ENCODE measurements at places on chromosomes 1 and 21.

DNA sequence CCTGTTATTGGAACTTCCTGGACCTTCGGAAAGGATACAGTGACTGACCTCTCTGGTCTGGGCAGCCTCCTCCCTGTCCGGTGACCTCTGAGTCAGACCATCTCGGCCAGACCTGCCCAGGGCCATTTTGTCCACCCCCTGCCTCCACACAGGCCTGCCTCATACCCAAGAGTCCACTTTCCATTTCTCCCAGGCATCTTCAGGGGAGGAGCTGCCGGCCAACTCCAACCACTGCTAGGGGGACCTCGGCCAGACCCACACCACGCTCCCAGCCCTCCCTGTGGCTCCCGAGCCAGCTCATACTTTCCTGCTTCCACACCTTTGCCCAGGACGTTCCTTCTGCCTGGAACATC is 29.5 kb upstream of the RUNX3 start:
- no peak for DNase-seq

- DNase-seq: no peak
Observed at GRCh38 chr1:200139661-200140250, 112.2 kb downstream of the NR5A2 start.

DNA sequence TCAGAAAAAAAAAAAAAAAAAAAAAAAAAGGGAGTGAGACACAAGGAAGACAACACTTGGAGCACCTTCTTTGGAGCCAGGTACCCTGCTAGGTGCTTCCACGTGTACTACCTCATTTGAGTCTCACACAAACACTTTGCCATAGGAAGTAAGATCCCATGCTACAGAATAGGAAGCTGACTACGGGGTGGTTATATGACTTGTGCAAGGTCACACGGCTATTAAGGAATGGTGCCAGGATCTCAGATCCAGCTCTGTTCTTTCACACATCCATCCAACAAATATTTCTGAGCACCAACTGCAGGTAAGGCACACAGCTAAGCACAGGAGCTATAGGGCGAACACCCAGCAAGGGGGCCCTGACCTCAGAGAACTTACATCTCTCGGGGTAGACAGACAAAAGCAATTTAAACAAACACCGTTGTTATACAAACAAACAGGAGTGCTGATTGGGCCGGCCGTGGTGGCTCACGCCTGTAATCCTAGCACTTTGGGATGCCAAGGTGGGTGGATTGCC is 22.4 kb downstream of the PTAFR start:
- no peak for DNase-seq

DNA sequence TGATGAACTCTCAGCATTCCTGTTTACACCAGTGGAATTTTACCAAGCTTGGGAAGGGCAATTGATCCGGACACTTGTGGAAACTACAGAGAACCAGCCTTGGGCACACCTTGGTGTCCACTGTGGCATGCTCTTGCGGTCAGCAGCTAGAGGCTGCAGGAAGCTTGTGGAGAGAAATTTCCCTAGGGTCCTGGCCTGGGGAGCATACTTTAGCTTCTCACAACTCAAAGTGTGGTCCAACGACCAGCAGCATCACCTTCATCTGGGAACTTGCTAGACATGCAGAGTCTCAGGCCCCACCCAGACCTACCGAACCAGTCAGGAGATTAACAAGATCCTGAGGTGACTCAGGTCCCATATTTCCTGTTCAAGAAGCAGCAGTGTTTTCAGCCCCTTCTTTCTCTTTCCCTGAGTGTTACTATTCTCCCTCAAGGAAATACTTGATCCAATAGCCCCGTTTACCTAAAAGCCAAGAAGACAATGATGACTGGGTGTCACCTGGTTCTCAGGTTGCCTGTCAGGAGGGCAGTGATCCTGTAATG is 55.7 kb upstream of the KCNE2 start:
- no peak for DNase-seq

DNA sequence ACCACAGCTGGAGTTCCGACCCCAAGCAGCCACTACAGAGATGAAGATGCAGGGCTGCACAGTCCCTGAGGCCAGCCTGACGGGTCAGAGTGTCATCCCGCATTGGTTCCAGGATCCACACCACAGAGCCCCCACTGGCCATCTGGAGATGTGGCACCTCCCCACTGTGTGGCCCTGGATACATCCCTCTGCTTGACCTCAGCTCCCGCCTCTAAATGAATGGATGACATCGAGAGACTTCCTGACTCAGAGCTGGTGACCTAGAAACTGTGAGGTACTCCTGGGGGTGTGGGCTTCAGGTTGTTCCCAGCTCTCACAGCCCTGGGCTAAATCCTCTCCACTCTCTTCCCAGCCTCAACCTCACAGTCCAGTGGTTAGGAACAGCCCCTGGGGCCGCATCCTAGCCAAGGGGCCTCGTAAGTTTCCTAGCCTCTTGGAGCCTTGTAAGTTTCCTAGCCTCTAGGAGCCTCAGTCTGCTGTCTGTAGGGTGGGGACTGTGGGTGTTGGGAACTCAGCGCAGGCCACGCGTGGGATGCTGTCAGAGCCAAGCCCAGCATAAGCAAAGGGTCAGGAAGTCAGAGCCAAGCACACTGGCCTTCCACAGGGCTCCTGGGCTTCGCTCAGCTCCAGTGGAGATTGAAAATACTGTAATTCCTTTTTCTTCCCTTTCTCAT is 87.5 kb upstream of the RUNX3 start:
- DNase-seq: no peak

GRCh38 chr1:116680752-116681151 is 13.2 kb upstream of the IGSF3 start:
- no peak for DNase-seq

DNA sequence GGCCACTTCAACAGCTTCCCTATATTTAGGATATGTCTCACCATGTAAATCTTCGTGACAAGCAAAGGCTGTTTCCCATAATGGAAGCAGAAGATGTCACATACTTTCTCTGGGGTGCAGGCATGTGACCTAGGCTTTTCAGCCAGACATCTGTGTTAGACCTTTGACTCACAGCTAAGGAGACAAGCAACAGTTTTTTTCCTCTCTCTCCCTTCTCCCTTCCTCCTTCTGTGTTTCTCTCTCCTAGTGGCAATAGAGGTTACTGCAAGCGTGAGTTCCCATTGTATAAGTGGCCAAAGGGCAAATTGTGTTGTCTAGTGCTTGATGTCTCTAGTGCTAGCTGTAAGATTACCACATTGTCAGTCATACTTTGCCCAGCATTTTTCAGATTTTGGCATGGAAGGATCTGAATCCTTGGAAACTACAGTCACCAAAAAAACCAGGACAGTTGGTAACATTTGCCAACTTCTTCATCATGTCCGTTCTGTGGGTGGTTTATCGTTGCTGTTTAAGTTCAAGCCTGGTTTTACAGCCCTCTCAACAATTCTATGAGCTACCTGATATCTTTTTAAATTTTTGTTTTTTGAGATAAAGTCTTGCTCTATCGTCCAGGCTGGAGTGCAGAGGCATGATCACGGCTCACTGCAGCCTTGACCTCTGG is 44.4 kb upstream of the RABGAP1L start:
- DNase-seq: no peak

- no peak for DNase-seq
Observed at GRCh38 chr1:17095141-17095540, 24.1 kb downstream of the PADI2 start.

GRCh38 chr1:212561501-212561931 is 47.0 kb upstream of the ATF3 start:
- DNase-seq: no peak

- no peak for DNase-seq
Observed at GRCh38 chr1:33257772-33258712, 1.8 kb downstream of the ZNF362 start.

DNA sequence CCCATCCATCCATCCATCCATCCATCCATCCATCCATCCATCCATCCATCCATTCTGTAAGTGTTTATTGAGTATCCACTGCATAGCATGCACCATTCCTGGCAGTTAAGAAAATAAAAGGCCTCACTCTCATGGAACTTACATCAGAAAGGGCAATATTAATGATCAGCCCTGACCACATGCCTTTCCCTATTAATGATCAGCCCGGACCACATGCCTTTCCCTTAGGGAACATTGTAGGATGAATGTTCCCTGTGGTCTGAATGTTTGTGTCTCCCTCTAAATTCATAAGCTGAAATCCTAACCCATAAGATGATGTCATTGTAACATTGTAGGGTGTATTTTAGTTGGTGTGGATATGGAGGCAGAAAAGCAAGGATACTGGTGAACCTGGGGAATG is 365.8 kb downstream of the KIF26B start:
- no peak for DNase-seq

GRCh38 chr1:99685516-99686180 is 39.7 kb downstream of the PALMD start:
- DNase-seq: no peak

GRCh38 chr1:19922015-19922688 is 1.3 kb downstream of the PLA2G2E start:
- DNase-seq: no peak

DNA sequence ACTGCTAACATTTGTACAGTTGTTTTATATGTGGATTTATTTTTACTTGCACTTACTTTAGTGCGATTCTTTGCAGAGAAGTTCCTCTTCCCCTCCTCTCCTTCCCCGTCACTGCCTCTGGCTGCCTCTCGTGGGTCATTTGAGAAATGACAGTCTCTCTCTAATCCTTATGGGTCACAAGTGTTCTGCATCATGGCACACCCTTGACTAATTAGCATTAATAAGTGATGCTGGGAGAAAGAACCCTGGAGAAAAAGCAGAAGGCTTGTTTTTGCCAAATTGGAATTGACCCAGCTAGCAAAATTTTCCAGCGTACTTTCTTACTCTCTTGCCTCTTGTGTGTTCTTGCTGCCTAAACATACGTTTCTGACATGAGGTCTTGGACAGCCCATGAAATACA is 301.2 kb downstream of the DUSP10 start:
- DNase-seq: no peak

DNA sequence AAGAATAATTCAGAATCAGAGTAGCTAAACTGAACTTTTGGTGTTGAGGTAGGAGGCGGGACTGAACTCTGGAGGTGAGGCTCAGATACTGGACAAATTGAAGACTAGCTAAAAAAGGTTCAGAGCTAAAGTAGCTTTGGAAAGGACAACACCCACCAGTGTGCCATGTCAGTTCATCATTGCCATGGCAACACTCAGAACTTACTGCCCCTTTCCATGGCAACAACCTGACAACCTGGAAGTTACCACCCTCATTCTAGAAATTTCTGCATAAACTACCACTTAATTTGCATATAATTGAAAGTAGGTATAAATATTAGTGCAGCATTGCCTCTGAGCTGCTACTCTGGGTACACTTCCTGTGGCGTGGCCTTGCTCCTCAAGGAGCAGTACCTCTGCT is 30.3 kb upstream of the POGK start:
- DNase-seq: no peak

- DNase-seq: no peak
Observed at GRCh38 chr21:35222541-35222941, 173.4 kb upstream of the RUNX1 start.

DNA sequence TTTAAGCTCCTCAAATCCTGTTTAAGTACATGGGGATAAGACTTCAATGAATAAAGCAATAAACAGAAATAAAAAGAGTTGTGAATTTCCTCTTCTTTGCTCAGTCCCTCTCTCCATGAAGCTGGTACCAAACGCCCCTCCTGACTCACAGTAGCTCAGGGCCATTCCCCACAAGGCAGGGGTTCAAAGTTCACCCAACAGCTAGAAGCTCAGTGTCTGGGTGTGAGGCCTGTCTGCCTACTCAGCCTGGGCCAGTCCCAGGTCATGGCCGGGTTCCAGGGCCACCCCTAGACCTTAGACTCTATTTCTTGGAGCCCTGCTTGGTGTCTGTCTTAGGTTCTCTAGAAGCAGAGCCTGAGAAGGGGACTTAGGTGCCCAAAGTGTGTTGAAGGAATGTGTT is 251.5 kb downstream of the GRIK3 start:
- DNase-seq: no peak

GRCh38 chr21:40845441-40845995 is 1.4 kb downstream of the DSCAM start:
- no peak for DNase-seq

- DNase-seq: no peak
Observed at GRCh38 chr21:46057710-46058241, 40.1 kb upstream of the COL6A2 start.

GRCh38 chr21:14312871-14313270 is 70.1 kb downstream of the HSPA13 start:
- DNase-seq: no peak

- DNase-seq: no peak
Observed at GRCh38 chr21:17466166-17466565, 46.7 kb upstream of the CXADR start.

DNA sequence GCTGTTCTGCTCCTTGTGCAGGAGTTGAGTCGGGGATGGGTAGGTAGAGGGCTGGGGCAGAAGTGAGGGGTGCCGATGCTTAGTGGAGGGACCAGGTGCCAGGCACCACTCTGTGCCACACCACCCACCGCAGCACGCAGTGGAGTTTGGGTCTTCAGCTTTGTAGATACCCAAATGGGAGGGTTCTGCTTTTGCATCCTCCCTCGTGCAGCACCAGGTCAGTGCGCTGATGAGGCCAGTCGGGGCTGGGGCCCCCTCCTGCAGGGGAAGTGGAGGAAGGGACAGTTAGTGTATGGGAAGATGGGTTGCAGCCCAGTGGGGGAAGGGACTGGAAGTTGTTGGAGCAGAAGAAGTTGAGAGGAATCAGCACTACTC is 244.0 kb downstream of the RHOU start:
- DNase-seq: no peak

- no peak for DNase-seq
Observed at GRCh38 chr1:115189814-115190539, 100.7 kb upstream of the TSPAN2 start.

- no peak for DNase-seq
Observed at GRCh38 chr1:164511001-164511705, 47.8 kb upstream of the PBX1 start.

GRCh38 chr1:115647047-115647446 is 5.3 kb downstream of the VANGL1 start:
- DNase-seq: no peak

- DNase-seq: no peak
Observed at GRCh38 chr1:223718850-223719249, 6.5 kb downstream of the CAPN2 start.

GRCh38 chr1:244603498-244603897 is 49.4 kb upstream of the DESI2 start:
- DNase-seq: no peak

- no peak for DNase-seq
Observed at GRCh38 chr21:34865400-34866241, 183.5 kb downstream of the RUNX1 start.

DNA sequence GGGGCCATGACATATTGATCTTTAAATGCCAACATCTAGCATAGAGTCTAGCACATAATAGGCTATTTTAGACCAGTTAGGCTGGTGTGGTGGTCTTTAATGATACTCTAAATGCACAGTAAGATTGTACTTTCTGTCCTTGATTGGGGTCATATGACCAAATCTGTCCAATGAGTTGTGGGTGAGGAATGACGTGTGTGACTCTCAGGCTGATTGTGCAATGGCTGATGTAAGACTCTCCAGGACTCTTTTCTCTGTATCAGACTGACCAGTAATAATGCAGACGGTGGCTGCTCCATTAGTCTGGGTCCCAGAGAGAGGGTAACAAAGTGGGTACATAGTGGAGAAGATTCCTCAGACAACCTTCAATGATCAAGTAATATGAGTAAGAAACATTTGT is 541.6 kb upstream of the CAMK1G start:
- no peak for DNase-seq

GRCh38 chr1:109499661-109500536 is 6.0 kb downstream of the CYB561D1 start:
- DNase-seq: no peak

- no peak for DNase-seq
Observed at GRCh38 chr21:42361286-42361685, 5.0 kb downstream of the TFF1 start.

All from NCI-H1417 treated with DMSO at 0.1 percent for 48 hours (cell line).